ENCODE measurements at places on chromosomes 2 and 18.

DNA sequence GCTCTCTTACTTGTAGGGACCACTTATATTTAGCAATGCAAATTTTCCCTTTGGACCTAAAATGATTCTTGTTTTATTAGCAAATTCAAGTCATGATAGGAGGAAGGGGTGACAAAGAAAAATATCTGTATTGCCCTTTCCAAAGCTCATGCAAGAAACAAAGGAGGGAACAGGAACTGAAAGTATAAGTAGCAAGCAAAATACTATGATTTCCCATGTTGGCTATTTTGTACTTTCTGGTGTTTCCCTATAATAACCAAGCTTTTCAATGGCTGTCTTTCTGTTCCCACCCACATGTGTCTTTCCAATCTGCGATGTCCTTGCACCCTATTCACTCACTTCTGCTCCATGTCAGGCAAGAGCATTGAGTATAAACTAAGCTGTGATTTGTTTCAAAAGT lies 279.7 kb downstream of the RNF144A start:
- DNase-seq = no peak

GRCh38 chr2:27690052-27690451 lies 26.4 kb downstream of the SLC4A1AP start:
- no peak for DNase-seq

DNA sequence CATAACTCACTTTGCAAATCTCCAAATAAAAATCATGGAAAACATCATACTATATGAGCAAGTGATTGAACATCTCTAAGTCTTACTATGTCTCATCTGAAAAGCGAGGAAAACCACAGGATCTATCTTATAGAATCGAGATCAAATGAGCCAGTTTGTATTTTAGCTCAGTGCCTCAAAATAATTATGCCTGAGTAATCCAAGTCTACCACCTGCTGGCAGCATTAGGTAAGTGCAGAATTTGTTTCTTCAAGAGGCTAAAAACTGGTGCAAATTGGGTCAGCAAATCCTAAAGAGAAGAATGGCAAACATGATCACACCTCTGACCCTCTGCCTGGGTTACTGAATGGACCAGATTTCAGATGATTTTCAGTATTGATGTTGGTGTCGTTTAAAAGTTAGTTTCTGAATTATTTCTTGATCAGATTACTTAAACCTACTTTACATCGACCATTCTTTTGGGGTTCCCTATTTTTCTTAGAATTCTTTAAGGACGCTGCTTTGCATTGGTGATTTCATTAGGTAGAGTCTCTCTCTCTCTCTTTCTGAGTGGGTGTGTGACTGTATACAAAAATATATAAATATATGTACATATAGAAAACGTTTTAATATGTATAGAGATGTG lies 12.7 kb upstream of the FHOD3 start:
- DNase-seq = peak; percentile 48

DNA sequence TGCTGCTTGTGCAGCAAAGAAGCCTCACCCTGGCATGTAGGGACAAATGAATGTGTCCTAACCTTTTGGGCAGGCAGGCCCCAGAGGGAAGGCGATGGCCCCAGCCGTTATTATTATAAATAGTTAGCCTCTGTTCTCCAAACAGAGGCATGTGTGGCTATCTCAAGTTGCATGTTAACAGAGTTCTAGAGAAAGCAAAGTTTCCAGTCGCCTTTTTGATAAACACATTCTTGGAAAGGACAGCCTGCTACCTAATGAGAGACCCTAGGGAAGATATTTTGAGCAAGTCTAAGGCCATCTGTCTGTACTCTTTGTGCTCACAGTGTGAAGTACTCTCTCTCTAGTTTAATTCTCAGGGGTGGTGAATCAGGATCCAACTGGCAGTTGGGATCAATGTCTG lies 97.4 kb upstream of the FHL2 start:
- DNase-seq = no peak

GRCh38 chr18:10440884-10441283 lies 13.6 kb upstream of the APCDD1 start:
- no peak for DNase-seq

DNA sequence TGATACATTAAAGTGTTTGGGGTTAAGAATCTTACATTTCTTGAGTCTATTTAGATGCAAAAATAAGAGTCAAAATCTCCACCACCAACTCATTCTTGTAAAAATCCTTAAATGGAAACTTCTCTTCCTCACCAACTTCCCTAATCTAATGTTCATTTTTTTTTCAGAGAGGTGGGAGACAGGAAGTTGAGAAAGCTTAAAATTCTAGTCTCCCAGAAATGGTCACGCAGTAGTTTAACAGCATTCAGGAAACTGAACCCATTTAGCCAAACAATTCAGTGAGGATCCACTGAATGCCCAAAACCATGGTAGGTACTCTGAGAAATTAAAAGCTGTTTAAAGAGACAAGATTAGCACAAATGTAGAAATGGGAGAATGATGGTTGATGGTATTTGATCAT lies 69.0 kb downstream of the TXNL1 start:
- no peak for DNase-seq

DNA sequence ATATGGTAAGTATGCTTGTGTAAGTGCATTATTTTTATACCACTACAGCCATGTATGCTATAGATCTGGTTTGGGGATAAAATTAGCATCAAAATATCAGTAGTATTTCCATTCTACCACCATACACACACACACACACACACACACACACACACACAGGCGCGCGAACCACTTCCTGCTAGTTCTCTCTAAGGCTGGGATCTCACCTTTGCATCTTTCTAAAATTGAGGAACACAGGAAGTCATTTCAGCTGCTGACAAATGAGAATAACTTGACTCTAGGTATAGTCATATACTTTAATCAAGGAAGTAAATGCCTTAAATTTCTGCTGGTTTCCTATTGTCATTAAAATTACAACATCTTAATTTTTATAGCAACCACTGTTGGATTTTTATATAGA lies 72.5 kb downstream of the RBM43 start:
- DNase-seq = no peak

GRCh38 chr2:218405746-218406208 lies 6.1 kb downstream of the CTDSP1 start:
- DNase-seq = peak; percentile 14

GRCh38 chr2:45255563-45255962 lies 246.3 kb upstream of the SIX2 start:
- no peak for DNase-seq

- no peak for DNase-seq
Measured at GRCh38 chr18:61662726-61663125, 230.1 kb downstream of the RNF152 start.

DNA sequence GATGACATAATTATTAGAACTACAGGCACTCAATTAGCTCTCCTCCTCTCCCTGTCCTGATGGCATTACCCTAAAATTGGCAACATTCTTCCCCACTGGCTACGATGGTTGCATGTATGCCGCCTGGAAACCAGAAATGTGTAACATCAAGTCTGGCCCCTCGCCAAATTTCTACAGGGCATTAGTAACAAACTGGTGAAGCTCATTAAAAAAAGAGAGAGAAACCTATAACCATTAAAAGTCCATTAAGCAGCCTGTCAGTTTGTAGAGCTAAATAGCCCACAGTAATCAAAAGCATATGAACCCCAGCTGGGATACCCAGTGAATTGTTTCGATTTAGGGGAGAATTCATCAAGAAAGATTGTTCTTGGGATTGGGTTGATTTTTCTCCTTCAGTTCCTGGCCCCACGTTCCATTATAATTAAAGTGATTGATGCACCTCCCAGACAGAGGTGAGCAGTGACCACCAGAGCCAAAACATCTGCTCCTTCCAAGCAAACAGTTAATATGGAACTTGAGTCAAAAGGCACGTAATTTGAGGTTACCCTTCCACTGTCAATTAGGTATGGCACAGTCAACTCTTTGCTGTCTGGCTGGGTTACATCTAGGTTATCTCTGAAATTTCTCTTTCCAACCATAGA lies 208.6 kb downstream of the C1D start:
- no peak for DNase-seq

DNA sequence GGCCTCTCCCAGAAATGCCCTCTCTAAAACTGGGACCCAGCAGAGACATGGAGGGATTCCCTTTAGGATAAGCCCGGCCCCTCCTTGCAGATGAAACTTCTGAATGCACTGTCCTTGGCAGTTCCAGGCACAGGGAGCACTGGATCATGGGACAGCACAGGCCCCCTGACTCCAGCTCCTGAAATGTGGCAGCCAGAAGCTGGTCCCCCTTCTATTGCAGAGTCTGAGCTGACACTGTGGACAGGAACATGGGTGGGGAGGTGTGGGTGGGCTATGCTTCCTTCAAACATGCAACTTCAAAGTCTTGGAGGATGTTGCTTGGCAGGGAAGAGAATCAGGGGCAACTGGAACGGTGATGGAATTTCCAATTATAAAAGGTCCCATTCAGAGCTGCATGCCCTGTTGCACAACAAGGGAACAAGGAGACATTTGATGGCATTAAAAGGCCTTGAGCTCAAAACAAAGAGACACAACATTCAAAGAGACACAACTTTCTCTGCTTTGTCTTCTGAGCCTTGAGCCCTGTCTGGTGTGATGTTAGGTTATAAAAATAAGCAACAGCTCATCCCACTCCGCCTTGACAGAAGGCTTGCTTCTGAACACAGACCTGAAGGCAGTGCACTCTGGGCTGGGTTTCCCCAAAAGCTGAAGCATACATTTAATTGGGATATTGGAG lies 239.0 kb downstream of the OSR1 start:
- no peak for DNase-seq

DNA sequence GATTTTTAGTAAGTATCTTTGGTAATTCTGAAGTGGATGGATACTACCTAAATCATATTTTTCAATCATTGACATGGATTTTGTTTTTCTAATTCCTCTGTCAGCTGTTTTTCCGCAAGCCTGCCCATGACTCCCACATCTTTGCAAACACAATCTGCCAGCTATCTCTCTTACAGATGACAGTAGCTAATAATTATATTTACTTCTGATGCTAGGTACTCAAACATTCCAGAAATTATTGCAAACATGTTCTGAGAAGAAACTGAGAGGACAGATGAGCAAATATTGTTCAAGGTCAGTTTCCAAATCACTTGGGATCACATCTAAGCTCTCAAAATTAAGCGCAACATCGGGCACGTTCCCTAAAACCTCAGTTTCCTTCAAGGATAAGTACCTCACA lies 270.0 kb upstream of the CDH19 start:
- DNase-seq = no peak

GRCh38 chr18:37553633-37554398 lies 11.8 kb downstream of the CELF4 start:
- no peak for DNase-seq

GRCh38 chr2:124920448-124920847 lies 895.4 kb downstream of the CNTNAP5 start:
- no peak for DNase-seq

GRCh38 chr2:185628985-185629384 lies 109.6 kb upstream of the FSIP2 start:
- DNase-seq = no peak

GRCh38 chr2:224925061-224925809 lies 117.0 kb downstream of the DOCK10 start:
- no peak for DNase-seq

GRCh38 chr2:179470992-179471391 lies 206.4 kb upstream of the SESTD1 start:
- DNase-seq = no peak

DNA sequence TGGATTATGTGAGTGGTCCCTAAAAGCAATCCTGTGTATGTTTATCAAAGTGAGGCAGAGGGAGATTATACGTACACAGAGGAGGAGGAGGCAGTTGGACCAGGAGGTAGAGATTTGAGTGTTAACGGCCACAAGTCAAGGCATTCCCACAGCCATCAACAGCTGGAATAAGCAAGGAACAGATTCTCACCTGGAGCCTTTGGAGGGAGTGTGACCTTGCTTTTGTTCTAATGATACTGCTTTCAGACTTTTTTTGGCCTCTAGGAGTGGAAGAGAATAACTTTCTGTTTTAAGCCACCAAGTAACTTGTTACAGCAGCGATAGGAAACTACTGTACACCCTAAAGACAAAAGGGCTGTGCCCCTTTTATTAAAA lies 18.1 kb downstream of the LCLAT1 start:
- DNase-seq = no peak

- DNase-seq = no peak
Measured at GRCh38 chr18:5627776-5628511, 84.1 kb upstream of the EPB41L3 start.

- no peak for DNase-seq
Measured at GRCh38 chr2:101827246-101827645, 129.7 kb downstream of the MAP4K4 start.

DNA sequence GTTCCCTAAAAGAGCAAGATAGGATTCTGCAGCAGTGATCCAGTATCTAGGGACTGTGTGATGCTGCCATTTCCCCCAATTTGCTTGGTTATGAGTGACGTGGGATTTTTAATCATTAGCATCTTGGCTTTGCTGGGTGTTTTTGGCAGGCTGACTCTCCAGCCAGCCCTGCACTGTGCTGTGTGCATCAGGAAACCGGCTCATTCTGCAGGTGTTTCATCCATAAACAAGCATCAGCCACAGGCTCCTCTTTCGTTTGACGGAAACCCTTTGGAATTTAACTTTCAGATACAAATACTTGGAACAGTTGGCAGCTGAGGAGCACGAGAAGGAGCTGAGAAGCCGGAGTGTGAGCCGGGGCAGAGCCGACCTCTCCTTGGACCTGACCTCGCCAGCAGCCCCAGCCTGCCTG lies 135.9 kb downstream of the TPGS2 start:
- DNase-seq = no peak

- DNase-seq = no peak
Measured at GRCh38 chr18:13214609-13215008, 4.0 kb upstream of the LDLRAD4 start.

DNA sequence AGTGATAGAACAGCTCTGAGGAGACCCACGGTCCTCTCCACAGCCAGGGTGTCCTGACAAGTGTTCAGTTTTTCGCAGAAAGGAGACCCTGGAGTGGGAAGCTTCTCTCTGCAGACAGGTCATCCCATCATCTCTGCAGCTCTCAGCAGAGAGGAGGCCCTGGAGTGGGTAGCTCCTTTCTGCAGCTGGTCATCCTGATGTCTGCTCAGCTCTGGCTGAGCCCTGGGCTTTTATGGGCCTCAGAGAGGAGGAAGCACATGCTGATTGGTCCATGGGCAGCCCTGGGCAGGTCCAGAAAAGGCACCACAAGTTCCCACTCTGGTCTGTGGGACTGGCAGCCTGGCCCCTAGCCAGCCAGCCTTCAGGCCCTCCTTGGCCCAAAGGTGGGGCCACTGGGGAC lies 72.3 kb upstream of the ST3GAL5 start:
- DNase-seq = no peak

DNA sequence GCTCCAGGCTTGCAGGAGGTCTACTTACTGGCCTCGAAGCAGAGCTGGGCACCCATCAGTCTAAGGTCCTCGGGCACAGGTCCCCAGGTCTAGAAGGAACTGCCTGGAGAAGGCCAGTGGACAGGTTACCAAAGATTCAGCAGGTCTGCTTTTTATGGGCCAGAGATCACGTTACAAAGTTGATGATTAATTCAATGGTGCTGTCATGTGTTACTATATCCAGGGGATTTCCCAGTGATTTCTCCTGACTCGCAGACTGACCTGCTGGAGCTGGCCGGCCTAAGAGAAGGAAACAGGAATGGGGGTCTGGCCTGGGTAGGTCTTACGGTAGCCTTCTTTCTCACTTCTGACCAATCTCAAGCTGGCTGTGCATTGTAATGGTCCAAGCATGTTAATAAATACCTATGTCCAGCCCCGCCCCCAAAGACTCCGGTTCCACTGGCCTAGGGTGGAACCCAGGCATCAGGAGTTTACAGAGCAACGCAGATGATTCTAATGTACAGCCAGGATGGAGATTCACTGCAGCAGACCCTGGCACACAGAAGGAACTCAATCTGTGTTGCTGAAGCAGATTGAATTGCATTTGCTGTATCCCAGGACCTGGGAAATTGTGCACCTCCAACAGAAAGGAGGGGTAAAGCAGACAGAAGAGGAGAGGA lies at the start of gene NEURL3:
Gene NEURL3 (minus strand): TSS at position 127 of the 659 bp plus-strand sequence. CDS start 71 bp downstream, at position 56.
- no peak for DNase-seq

Measured in activated CD4-positive, alpha-beta T cell treated with anti-CD3 and anti-CD28 coated beads for 4 hours (primary cell).